ENCODE measurements at places on chromosomes 4 and X.

DNA sequence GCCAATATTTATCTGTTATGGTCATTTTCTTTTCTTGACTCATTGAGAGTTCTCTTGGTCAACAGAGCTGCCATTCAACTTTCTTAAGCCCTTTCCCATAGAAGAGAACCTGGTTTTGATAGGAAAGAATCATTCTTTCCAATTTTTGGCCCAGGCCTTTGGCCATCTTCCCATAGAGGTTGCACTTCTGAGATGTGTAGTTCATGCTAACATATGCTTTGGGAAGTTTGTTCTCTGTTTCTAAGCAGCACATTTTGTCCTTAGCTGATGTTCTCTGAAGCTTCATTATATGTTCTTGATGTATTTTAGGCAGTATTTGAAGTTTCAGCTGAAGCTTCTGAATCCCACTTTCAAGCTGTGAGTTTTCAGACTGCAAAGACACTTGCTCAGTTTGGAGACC, 161.1 kb downstream of the VEGFC start:
- no peak for DNase-seq

- DNase-seq: no peak
Observed at GRCh38 chr4:20015636-20016224, 236.0 kb upstream of the SLIT2 start.

GRCh38 chrX:46941341-46941740, 29.1 kb downstream of the JADE3 start:
- DNase-seq: no peak

GRCh38 chr4:110417136-110417535, 58.8 kb upstream of the ENPEP start:
- no peak for DNase-seq

- no peak for DNase-seq
Observed at GRCh38 chr4:10640561-10641201, 43.9 kb downstream of the CLNK start.

GRCh38 chr4:120616-121015, 3.7 kb upstream of the ZNF718 start:
- no peak for DNase-seq

- no peak for DNase-seq
Observed at GRCh38 chr4:123588631-123589241, 192.1 kb downstream of the SPRY1 start.

GRCh38 chrX:109911046-109911445, 91.9 kb upstream of the TMEM164 start:
- DNase-seq: no peak

Data from activated CD4-positive, alpha-beta T cell treated with anti-CD3 and anti-CD28 coated beads, Interleukin-2, Interleukin-6, amounts not matched to agents 100 ng/mL and 50 ng/mL, durations not matched to agents 16 hours and 8 hours (primary cell).